ENCODE measurements at places on chromosomes 6 and 20.

- no peak for DNase-seq
Measured at GRCh38 chr6:38552121-38552520, 87.6 kb downstream of the BTBD9 start.

DNA sequence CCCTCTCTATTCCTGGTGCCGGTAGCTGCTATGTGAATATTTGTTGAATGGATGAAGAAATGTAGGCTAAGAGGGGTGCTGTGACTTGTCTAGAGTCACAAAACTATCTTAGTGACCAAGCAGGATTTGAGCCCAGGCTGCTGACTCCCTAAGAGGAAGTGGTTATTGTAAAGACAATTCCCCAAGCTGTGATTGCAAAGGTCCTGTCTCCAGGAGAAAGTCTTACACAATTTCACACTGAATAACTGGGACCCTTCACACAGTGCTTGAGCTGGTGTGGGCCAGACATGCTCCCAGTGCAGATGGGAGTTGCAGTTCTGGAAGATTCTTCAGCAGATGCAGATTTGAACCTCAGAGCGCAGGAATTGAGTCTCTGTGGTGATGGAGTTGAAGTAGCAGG lies 38.1 kb downstream of the IYD start:
- DNase-seq, result no peak

GRCh38 chr6:142207265-142207877 lies 60.3 kb downstream of the VTA1 start:
- DNase-seq, result peak; percentile 52

GRCh38 chr20:37574199-37574890 lies 46.7 kb upstream of the BLCAP start:
- no peak for DNase-seq

- DNase-seq, result no peak
Measured at GRCh38 chr6:27275025-27275956, 27.8 kb downstream of the PRSS16 start.

GRCh38 chr6:71277926-71278600 lies 10.5 kb upstream of the OGFRL1 start:
- DNase-seq, result no peak

DNA sequence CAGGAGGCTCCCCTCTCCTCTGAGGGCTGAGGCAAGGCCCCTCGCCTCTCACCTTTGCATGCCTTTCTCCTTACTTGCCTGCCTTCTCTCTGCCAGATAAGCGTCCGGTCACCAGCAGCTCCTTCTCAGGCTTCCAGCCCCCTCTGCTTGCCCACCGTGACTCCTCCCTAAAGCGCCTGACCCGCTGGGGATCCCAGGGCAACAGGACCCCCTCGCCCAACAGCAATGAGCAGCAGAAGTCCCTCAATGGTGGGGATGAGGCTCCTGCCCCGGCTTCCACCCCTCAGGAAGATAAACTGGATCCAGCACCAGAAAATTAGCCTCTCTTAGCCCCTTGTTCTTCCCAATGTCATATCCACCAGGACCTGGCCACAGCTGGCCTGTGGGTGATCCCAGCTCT lies 21.3 kb upstream of the PPARD start:
- no peak for DNase-seq

- no peak for DNase-seq
Measured at GRCh38 chr6:154895841-154896240, 99.3 kb upstream of the TIAM2 start.

DNA sequence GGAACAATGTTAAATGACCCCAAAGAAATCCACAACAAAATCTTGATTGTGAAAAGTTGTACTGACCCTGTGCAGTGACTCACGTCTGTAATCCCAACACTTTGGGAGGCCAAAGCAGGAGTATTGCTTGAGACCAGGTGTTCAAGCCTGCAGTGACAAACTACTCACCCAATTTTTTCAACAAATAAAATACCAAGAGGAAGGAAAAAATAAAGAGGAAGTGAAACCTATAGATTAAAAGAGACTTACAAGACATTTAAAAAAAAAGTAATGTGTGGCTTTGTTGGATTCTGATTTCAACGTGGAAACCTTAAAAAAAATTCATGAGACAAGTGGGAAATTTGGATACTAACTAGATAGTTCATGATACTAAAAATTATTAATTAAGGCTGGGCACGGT lies 31.9 kb downstream of the GINS1 start:
- DNase-seq, result no peak

DNA sequence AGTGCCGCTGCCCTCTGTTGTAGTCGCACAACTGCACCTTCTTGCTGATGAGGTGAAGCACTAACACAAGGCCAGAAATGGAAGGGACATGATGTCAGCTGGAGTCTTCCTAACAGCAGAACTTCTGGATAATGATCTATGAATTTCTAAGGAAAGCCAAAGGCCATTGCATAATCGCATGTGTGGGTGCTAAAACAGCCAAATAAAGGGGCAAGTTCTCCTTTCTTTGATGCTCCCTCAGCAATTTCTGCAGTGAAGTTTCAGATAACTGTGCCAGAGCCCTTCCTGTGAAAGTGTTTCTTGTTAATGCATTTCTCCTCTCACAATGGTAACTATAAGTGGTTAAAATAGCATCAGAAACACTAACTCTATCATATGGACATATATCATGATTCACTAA lies 8.0 kb upstream of the F13A1 start:
- DNase-seq, result no peak

DNA sequence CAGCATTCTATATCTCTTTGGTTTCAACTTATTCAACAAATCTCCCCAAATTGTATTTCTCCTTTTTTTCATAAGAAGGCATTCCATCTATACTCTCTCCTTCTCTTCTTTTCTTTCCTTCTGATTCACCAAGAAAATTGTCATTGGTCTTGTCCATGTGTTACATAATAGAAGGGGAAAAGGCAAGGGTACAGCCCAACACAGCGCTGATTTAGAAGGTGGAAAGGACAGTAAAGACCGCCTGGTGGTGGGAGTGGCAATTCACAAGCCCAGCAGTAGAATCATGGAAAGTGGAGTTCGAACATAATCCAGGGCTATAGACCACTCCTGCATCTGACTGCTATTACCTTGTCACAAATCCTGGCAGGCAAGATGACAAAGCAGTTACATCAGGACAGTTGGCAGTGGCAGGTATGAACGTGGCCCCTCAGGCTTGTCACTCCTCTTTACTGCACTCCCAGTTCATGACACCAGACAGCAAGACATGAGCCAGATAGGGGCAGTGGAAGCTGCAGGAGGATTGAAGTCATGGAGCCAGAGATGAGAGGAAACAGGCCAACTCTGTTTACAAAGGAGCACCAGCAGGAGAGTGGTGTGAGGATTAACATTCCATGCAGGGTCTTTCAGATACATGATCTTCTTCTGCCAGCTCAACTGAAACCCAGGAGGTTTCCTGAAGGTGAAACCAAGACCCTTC lies 2.1 kb upstream of the TNFAIP3 start:
- no peak for DNase-seq

- DNase-seq, result no peak
Measured at GRCh38 chr20:12173347-12174012, 255.8 kb downstream of the BTBD3 start.

DNA sequence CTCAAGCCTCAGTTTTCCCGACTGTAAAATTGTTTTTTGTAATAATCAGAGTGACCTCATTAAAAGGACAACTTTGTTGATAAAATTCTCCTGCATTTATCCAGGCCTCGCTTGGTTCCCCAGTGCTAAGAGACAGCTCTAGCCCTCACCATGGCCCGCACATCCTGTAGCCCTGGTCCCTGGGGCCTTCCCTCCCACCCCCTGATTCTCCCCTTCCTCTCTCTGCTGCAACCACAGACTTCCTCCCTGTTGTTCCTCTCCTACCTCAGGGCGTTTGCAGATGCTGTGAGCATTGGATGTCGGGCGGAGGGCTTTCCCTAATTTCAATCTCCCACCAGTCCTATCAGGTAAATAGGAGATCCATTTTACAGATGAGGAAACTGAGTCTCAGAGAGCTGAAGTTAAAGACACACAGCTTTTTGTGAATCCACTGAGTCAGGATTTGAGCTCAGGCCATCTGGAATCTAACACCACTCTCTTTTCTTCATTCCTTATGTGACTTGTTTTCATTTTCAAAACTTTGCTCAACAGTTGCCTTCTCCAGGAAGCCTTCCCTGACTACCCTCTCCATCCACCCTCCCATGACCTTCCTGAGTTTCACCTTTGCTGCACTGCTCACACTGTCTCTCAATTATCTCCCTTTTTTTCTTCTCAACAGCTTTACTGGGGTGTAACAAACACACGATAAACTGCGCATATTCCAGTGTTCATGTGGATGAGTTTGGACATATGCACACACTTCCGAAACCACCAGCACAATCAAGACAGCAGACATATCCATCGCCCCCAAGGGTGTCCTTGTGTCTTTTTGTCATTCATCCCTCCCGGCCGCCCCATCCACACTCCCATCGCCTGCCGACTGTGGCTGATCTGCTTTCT lies 107.1 kb downstream of the CEBPB start:
- DNase-seq, result no peak

- DNase-seq, result no peak
Measured at GRCh38 chr20:39052676-39053075, 90.5 kb downstream of the DHX35 start.

GRCh38 chr6:98747960-98748359 lies 86.4 kb upstream of the POU3F2 start:
- no peak for DNase-seq

- DNase-seq, result no peak
Measured at GRCh38 chr6:148509119-148509799, 166.6 kb downstream of the SASH1 start.

DNA sequence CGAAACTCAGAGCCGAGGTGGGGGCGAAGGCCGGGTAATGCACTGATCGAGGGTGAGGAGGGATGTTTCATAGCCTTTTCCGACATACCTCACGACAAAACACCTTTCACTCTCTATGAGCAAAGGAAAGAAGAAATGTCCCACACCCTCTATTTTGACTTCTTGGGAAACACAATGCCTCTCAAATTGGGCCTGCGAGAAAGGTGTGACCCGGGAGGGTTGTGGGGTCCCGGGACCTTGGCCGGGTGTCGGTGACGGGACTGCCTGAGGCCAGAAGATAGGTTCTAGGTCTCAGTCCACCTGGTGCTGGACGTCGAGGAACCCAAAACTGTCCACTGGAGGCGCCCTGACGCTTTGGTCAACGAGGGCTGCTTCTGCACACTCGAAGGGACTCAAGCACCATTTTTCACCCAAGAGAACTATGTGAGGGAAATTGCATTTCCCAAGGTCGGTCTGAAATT lies 41.1 kb upstream of the OSTM1 start:
- no peak for DNase-seq

DNA sequence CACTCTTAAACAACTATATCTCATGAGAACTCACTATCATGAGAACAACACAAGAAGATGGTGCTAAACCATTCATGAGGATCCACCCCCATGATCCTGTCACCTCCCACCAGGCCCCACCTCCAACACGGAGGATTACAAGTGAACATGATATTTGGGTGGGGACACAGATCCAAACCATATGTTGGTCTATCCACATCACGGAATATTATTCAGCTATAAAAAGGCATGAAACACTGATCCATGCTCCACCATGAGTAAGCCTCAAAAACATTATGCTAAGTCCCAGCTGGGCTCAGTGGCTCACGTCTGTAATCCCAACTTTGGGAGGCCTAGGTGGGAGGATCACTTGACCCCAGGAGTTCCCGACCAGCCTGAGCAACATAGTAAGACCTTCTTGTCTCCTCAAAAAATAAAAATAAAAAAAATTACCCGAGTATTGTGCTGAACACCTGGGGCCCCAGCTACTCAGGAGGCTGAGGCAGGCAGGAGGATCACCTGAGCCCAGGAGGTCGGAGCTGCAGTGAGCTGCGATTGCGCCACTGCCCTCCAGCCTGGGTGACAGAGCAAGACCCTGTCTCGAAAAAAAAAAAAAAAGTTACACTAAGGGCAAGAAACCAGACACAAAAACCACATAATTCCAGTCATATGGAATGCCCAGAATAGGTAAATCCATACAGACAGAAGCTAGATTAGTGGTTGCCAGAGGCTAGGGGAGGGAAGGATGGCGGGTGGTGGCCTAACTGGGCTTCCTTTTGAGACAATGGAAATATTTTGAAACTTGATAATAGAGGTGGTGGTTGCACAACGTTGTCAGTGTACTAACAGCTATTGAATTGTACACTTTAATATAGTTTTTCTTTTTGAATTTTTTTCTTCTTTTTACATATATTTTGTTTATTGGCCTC lies 43.1 kb downstream of the ZNF217 start:
- DNase-seq, result no peak

DNA sequence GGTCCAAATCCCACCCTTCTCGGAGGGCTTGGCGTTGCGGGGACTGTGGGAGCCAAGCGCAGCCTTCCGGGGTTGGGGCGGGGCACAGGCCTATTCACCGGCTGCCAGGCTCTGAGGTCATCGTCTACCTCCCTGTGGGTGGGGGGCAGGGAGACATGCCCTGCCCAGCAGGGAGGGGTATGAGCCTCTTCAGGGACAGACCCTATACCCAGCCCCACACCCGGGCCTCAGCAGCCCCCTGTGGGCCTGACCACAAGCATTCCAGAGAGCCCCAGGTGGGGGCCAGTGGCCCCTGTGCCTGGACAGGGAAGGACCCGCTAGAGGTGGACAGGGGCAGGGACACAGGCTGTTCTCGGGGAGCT lies 11.6 kb downstream of the LAMA5 start:
- no peak for DNase-seq

- no peak for DNase-seq
Measured at GRCh38 chr6:79802657-79803300, 144.6 kb downstream of the ELOVL4 start.

- DNase-seq, result no peak
Measured at GRCh38 chr20:61027218-61027617, 224.8 kb upstream of the CDH4 start.

DNA sequence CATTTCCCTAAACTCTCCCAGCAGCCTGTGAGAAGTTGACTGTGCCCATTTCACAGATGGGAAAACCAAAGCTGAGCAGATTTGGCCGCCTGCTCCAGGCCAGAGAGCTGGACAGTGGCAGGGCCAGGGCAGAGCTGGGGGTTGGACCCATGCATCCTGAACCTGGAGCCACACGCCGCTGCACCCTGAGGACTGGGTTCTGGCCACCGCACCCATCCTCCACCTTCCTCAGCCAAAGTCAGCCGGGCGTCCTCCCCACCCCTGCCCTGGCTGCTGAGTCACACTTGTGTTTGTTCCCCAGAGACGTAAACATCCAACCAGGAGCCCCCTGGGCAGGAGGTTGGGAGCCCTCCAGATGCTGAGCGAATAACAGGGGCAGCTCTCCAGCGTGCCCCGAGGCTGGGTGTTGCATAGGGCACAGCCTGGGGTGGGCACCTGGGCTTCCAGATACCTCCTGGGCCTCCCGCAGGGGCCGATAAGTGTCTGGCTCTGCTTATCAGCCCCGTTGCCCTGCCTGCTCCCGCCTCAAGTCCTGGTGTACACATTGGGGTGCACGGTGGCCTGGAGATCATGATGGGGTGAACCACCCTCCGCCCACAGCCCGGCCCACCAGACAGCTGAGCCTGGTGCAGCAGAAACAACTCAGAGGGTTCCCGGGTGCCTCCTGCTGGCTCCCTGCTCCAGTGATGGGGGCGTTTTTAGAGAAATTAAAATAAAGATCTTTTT lies 23.8 kb downstream of the RBM38 start:
- DNase-seq, result no peak

DNA sequence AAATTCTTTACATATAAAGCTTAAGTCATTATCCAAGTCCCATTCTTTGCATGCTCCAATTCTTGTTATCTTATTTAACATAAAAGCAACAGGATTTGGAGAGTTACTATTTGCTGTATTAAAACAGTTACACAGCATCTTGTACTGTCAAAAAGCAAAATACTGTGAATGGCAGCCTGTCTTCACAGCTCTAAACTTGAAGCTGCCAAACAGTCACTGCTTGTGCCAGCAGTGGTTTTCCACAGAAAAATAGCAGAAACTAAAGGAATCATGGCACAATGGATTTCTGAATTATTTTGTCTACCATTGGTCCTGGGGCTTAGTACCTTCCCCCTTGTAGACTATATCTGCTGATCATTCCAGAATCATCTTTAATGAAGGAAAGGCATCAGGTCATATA lies 107.5 kb downstream of the SESN1 start:
- no peak for DNase-seq
